ENCODE measurements at places on chromosomes 3 and 15.

GRCh38 chr3:159669766-159670165, 318.9 kb upstream of the IL12A start:
- no peak for DNase-seq

DNA sequence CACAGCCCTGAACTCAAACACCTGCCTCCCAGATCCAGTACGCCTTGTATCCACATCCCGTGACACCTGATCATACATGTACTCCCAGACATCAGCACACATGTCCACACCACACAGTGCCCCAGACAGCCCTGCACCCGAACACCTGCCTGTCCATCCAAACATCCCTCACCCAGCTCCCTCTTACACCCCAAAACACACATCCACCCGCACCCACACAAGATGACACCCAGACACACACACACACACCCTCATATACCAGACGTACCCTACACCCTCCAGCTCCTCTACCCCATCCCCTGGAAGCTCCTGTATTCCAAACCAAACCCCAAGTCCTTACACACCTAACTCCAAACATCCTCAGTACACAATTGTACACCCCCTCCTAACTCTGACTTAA, 735 bp downstream of the CAMK1 start:
- DNase-seq = no peak

GRCh38 chr3:14124615-14125192, at the start of the genes CHCHD4 and TMEM43:
Gene CHCHD4 (minus strand): TSS chr3:14124870. CDS start chr3:14124676, 194 bp downstream.
Gene TMEM43 (plus strand): TSS chr3:14125052. CDS start chr3:14125194, 142 bp downstream.
- DNase-seq = peak; percentile 99

- no peak for DNase-seq
Observed at GRCh38 chr15:29093696-29094343, 175.8 kb downstream of the NSMCE3 start.

DNA sequence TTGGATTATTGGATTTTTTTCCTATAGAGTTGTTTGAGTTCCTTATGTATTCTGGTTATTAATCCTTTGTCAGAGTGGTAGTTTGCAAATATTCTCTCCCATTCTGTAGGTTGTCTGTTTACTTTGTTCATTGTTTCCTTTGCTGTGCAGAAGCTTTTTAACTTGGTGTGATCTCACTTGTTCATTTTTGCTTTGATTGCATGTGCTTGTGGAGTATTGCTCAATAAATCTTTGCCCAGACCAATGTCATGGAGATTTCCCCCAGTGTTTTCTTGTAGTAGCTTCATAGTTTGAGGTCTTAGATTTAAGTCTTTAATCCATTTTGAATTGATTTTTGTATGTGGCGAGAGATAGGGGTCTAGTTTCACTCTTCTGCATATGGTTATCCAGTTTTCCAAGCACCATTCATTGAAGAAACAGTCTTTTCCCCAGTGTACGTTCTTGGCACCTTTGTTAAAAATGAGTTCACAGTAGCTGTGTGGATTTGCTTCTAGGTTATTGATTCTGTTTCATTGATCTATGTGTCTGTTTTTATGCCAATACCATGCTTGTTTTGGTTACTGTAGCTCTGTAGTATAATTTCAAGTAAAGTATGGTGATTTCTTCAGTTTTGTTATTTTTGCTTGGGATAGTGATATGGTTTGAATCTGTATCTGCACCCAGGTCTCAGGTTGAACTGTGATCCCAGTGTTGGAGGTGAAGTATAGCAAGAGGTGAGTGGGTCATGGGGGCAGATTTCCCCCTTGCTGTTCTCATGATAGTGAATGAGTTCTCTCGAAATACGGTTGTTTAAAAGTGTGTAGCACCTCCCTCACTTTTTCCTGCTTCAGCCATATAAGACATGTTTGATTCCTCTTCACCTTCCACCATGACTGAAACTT, 46.1 kb upstream of the TNFSF10 start:
- DNase-seq = no peak

DNA sequence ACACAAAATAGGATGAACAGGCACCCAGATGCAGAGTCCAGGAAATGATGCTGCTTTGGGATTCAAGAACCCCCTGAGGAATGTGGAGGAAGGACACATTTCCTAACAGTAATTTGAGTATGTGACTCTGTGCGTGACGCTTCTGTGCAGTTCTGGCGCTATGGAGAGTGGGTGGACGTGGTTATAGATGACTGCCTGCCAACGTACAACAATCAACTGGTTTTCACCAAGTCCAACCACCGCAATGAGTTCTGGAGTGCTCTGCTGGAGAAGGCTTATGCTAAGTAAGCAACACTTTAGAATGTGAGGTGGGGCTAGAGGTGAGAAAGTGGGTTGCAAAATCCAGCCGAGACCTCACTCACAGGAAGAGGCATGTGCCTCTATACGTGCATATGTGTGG, 28.3 kb downstream of the CAPN3 start:
- DNase-seq = no peak

- no peak for DNase-seq
Observed at GRCh38 chr15:58340176-58340575, 91.6 kb upstream of the LIPC start.

- no peak for DNase-seq
Observed at GRCh38 chr3:176755977-176756376, 441.3 kb downstream of the TBL1XR1 start.

DNA sequence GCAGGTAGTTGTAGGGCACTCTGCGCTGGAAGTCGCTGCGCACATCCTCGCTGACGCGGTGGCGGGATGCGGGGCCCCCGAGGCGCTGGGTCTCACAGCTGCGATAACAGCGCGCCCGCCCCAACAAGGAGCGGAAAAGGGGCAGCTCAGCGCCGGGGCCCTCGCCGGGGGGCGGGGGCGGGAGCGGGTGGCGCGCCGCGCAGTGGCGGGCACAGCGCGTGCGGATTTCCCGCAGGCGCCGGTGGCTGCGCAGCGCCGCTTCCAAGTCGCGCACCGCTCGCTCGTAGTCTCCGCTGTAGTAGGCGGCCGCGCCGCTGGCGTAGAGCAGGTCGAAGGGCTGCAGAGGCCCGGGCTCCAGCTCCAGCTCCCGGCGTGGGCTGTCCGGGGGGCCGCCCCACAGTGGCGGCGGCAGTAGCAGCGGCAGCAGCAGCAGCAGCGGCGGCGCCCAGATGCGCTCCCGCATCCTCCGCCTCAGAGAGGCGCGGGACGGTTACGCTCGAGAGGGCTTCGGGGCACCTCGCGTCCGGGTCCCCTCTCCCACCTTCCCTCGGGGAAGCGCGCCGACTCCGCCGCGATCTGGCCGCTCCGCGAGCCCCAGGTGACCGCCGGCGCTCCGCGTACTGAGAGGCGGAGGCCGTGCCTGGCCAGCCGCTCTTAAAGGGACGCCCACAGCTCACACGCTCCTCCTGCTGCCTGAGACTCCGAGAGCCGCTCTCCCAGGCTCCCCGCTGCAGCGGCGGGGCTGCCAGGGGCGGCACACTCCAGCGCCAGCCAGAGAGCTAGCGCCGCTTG, at the start of gene P3H2:
P3H2 (minus strand) TSS at position 629 of the 792 bp plus-strand sequence; CDS start at position 463, 166 bp downstream.
- peak; percentile 89 for DNase-seq

DNA sequence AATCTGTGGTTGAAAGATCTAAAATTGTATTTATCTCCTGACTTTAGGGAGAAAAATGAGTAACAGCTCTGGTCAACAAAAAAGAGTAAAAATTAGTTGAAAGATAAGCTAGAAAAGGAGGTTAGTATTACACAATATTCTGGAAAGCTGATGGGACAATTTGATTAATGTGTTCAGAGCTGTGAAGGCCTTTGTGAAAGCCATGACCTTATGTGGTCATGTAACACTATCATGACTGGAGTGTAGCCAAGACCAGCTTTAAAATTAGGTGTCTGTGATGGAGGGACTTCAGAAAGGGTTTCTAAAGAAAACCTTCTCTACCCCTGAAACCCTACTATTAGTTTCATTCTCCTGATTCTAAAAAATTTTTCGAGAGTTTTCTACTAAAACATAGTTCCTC, 127.2 kb downstream of the NFKBIZ start:
- peak; percentile 72 for DNase-seq

DNA sequence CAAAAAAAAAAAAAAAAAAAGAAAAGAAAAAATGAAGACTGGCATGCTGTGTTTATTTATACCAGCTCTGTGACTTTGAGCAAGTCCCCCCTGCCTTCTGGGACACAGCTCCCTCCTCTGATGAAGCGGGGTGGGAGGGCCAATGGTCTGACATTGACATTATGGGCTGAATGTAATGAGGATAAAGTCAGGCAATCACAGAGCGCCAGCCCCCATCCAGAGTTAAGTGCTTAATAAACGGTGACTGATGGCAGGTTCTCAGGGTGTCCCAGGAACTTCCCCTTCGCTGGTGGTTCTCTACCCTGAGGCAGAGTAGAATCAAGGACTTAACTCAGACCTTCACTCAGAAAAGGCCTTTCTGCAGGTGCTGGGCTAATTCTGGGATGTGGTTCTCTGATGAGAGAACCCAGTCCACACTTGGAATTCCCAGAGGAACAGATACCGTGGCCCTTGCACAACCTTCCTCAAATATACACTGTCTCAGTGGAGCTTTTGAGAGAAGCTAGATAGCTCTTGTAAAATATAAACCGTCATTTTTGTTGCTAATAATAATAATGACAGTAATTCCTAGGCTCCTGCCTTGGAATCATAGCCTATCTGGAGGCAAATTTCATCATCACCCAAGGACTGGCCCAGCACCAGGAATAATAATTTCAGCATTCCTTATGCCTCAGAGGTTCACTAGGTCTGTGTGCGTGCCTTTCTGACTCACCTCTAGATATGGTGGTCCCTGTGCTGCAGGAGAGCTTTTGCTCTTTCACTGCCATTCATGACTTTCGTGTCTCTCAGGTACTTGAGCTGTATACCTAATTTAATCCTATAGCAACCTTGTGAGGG, 115.8 kb downstream of the RPLP1 start:
- DNase-seq = no peak

- peak; percentile 95 for DNase-seq
Observed at GRCh38 chr3:136802481-136802996, 16.4 kb upstream of the SLC35G2 start.

- no peak for DNase-seq
Observed at GRCh38 chr3:16739541-16740105, 134.4 kb upstream of the DAZL start.

GRCh38 chr3:133268726-133269134, 131.1 kb upstream of the BFSP2 start:
- DNase-seq = no peak

DNA sequence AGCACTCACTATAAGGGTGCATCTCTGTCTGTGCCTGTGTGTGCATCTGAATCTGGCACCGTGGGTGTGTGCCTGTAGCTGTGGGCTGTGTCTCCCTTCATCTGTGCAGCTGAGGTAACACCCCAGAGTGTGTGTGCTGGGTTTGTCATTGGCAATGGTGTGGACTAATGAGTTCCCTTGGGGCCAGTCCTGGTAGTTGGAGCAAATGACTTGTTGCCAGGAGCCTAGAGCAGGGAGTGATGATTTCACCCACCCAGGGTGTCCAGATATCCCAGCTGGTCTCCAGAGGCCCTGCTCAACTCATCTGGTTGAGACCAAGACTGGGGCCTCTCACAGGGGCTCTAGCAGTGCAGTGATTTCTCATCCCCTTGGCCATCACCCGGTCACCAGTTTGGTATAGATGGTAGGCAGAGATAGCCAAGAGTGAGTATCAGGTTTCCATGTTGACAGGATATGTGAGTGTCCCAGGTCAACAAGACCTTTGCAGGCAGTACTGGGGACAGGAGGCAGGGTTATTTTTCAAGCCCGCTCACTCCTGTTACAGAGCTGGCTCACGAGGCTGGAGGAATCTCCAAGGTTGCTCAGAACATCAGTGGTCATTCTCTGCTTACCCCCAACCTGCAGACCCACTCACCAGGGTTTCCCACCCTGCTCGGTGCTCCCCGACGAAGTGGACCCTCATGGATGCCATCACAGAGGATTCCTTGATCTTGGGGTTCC, 4.1 kb upstream of the HDAC11 start:
- no peak for DNase-seq

DNA sequence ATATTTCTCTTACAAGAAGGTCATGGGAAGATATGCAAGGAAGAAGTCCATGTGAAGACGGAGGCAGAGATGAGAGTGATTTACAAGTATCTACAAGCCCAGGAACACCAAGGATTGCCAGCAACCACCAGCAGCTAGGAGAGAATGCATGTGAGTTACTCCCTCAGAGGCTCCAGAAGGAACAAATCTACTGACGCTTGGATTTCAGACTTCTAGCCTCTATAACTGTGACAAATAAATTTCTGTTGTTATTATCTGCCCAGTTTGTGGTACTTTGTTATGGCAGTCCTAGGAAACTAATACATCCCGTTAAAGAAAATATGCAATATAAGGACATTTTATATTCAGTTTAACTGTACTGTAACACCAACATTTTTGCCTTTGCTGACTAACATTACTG, 283.9 kb downstream of the BCHE start:
- no peak for DNase-seq

GRCh38 chr3:62559831-62560445, 186.6 kb upstream of the FEZF2 start:
- DNase-seq = peak; percentile 58

GRCh38 chr3:51538115-51538458, 432 bp upstream of the RAD54L2 start:
- no peak for DNase-seq

DNA sequence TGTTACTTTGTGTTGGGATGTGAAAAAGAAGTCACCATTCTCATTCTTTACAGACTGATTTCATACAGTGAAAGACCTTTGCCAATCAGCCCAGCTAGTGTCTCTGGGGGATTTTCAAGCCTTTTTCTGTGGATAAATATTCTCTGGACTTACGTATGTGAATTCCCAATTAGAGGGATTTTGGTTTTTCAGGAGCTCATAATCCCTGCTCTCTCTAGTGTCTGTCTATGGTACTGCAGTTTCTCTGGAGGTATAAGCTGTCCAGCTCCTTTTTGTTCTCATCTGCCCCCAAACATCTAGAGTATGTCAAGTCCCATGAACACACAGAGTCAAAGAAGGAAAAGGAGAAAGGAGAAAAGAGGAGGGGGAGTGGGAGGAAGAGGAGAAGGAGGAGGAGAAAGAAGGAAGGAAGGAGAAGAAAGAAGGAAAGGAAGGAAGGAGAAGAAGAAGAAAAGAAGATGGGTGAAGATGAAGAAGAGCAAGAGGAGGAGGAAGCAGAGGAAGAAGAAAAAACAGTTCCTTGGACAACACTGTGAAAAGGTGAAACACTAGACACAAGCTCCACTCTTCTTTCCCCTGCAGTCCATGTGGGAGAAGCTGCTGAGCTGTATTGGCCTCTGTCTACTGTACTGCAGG, 218.6 kb downstream of the GREM1 start:
- DNase-seq = peak; percentile 55

DNA sequence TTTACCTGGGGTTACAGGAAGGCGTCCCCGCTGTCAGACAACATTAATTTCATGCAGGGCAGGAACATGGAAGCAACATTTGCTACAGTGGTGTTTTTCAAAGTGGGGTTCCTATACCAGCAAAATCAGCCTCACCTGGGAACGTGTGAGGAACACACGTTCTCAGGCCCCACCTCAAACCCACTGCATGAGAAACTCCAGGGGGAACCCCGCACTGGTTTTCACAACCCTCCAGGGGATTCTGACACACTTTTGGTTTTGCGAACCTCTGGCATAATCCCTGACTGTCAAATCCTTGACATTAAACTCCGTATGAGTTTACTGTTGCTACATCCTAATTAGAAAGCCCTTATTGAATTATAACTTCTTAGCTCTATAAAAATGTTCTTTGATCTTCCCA, 127.7 kb downstream of the LRRK1 start:
- DNase-seq = no peak

DNA sequence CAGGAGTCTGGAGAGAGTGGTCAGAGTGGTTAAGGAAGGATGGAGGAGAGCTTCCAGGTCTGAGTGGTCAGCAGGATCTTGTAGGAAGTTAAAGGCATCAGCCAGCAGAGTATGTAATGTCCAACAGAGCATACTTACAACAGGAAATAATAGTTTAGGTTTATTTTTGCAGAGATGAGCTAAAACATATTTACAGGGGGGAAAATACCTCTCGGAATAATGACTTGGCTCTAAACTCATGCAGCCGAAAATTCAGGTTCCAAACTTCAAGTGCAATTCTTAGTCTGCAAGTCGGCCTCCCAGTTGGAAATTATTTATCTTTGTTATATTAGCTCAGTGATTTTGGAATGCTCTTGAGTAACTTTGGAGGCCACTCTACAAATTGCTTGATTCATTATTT, 385.0 kb upstream of the C2CD4B start:
- DNase-seq = no peak
